ENCODE measurements at places on chromosomes 11 and 22.

DNA sequence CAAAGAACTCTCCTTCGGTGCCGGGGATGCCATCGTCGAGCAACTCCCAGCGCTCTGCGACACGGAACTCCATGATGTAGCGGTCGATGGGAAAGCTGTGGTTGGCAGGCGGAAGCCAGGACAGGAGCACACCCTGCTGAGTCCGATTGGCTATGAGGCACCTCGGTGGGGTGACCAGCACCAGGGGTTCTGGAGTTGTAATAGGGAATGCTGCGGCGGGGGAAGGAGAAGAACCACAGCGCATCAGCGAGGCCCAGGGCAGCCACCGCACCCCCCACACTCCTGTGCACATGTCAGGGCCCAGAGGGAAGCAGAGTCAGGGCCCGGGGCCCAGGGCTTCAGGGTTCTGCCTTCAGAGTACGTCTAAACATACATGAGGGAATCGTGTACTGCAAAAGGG lies 31.0 kb downstream of the IGSF9B start:
- no peak for DNase-seq

DNA sequence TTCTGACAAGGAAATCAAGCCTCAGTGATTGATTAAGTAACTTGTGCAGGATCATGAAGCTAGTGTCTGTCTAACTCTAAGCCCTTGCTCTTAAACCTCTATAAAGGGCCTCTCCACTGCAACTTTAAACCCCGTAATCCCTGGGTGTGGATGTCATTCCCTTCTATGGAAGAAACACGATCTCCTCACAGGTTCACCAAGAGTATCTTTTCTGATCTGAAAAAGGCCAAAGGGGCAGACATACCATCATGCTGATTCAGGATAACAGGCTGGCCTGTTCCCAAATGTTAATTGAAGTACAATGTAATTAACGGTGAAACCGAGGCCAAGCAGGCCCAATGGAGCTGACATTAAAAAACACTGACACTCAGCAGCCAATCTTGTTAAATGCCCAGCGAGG lies 17.1 kb downstream of the TTC12 start:
- no peak for DNase-seq

DNA sequence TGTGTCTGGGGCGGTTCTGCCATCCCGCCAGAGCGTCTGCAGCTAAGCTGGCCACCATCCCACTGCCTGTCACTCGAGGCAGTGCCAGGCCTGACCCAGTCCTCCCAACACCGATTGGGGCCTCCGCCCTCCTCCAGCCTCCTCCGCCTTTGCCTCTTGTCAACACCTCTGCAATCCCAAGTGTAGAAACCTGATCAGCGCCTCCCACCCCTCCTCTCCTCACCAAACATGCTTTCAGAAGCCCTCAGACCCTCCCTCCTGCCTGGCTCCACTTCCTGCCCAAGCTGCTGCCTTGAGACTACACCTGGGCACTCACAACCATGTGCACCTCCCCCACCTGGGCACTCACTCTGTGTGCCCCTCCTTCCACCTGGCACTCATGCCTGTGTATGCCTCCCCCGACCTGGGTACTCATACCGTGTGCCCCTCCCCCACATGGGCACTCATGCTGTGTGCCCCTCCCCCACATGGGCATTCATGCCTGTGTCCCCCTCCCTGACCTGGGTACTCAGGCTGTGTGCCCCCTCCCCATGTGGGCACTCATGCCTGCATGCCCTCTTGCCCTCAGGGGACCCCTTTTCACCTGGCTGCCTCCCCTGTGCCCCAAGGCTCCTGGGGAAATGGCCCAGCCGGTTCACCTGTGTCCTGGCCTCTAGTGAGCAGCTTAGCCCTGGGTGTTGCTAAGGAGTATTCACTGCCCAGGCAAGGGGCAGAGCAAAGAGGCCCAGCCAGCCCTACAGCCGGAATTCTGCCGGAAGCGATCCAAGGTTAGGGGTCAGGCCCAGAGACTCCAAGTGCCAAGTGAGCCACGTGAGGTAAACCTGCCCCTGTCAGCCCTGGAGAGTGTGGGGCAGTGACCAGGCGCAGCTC lies 5.5 kb upstream of the IFITM10 start:
- DNase-seq: no peak

GRCh38 chr11:2931771-2932738 lies 2.8 kb upstream of the PHLDA2 start:
- DNase-seq: peak; percentile 45

- no peak for DNase-seq
Measured at GRCh38 chr11:69204246-69204940, 48.7 kb downstream of the SMIM38 start.

DNA sequence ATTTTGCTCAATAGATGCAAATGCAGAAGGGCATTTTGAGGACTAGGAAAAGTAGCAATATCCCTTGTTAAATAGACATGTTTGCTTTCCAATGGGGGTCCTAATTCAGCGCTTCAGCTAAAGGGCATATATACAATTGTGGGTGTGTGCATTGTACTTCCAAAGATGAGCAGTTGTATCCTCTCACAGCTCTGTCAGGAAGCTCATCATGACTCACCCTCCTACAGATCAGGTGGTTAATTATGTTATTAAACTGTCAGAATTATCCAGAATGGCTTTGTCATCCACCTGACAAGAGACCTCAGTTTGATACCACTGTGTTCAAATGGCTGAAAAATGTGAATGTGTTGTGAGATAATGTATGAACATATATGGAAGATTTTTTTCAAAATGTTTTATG lies 252.2 kb upstream of the MTNR1B start:
- DNase-seq: no peak

DNA sequence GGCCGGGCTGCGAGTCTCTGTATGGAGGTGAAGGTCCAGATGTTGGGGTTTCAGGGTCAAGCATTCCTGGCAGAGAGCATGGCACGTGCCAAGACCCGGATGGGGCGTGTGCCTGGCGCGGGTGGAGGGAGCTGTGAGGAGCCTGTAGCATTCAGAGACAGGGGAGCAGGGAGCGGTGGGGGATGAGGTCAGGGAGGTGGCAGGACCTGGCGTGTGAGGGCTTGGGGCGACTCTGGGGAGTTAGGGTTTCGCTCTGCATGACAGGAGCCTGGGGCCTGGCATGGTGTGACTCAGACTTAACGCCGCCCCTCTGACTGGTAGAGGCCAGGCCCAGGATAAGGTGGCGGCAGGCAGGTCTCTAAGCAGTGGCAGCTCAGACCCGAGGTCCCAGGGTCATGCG lies 103.0 kb downstream of the KCNQ1 start:
- no peak for DNase-seq

DNA sequence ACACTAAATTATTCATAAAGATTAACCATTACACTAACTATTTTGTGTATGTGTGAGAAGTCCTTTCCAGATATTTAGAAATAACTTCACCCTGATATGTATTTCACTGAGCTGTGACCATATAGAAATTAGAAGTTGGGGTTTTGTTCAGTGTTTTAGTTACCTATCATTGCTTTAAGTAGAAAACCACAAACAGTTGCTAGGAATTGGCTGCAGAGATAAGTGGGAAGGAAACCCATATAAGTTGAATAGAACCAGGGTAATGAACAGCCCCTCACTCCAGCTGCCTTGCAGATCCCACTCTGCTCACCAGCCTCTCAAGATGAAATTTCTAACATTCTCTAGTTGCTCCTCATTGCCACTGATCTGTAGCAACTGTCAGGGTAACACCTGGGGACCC lies 10.3 kb downstream of the SRSF8 start:
- DNase-seq: no peak
